Kasumi-1 (cell line): ENCODE measurements at places on chromosomes 1 and 21.

GRCh38 chr1:9128166-9128519 is 759 bp downstream of the GPR157 start:
- DNase-seq = no peak

DNA sequence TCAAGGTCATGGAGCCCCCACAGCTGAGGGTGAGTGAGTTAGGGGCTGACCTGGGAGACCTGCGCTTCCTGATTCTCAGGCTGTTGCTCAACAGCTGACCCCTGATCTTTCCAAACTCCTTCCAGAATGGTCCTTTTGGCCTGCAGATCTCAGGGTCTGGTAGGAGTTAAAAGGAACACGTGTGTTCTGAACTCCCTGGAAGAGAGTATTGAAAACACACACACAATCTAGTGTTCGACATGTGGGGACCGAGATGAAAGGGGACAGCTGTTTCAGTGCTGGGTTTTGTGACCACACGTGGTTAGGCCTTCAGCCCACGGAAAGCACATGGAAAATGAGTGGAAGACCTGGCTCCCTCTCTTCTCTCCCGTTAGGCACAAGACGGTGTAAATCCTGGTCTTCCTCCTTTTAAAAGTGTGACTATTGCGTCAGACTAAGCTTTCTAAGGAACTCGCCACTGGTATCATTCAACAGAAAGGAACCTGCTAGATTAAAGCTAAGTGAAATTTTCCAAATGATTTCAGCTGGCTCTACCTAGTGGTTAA is 49.6 kb downstream of the RUNX1 start:
- DNase-seq = peak; percentile 9

DNA sequence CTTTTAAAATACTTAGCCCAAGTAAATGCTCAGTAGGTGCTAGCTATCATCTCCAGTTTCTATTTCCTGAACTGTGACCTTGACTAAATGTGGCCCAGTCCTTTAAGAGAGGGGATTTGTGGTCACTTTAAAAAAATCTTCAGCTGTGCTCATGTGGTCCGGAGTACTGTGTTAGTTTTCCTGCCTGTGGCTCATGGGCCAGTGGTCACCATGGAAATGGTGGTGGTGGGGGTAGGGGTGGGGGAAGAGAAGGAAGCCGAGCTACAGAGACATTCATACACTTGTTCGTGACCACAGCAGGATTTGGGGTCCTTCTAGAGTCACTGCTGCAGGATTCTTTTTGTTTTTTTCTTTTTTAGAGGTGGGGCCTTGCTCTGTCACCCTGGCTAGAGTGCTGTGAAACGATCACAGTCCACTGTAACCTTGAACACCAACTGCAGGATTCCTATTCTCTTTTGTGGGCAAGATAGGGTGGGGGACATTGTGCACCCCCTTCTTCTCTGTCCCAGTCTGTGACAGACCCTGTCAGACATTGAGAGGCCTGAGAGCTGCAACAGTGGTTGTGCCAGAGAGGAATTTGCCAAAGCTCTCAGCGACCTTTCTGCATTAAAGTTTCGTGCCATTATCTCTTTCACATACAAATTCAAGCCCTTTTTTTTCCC is 25.8 kb downstream of the KIF26B start:
- DNase-seq = peak; percentile 61

DNA sequence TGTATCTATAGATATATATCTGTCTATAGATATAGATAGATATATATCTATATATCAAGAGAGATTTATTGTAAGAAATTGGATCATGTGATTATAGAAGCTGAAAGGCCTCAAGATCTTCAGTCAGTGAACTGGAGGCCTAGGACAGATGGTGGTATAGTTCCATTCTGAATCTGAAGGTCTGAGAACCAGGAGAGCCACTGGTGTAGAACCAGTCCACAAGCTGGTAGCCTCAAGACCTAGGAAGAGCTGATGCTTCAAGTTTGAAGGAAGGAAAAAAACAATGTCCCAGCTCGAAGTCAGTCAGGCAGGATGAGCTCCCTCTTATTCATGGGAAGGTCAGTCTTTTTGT is 213.2 kb upstream of the JUN start:
- no peak for DNase-seq
